Esophagus squamous epithelium (tissue), 5 donors: ENCODE measurements at places on chromosomes 6 and 20. TPM values are rescaled to one million over a fixed set of nuclear protein-coding genes. Genes with fewer than 3 reads are reported as not detected.

PHF1 gene
- 48.6 TPM for total RNA-seq

SMLR1 gene
- not detected for total RNA-seq

TMEM217 gene
- 4.7 TPM for total RNA-seq

FKBP1C gene
- 0.35 TPM for total RNA-seq

C4B gene
- 3.2 TPM for total RNA-seq

FAM184A gene
- total RNA-seq: 0.83 TPM

GMEB2 gene
- total RNA-seq: 7.2 TPM

SLC22A1 gene
- total RNA-seq: not detected

GRCh38 chr6:162798546-162799266 is 70.9 kb downstream of the PACRG start:
- DNase-seq: no peak

DNA sequence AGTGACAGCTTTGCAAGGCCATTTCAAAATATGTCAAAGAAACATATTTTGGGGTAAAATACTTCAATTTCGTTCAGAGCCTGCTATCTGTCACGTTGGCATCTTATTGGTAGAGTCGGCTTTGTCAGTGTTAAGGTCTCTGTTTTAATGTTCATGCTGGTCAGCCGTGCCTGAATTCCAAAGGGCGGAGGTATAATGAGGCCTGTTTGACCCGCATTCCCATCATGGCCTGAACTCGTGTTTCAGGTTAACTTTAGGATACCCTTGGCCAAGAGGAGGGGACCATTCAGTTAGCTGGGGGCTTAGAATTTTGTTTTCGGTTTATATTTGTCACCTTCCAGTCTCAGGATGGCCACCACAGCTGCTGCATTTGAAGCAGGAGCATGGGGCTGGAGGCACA is 236.4 kb downstream of the NFATC2 start:
- DNase-seq: no peak

GRCh38 chr6:34813028-34813713 is 21.3 kb downstream of the BLTP3A start:
- DNase-seq: no peak

- DNase-seq: no peak
Observed at GRCh38 chr6:91412532-91412931, 825.7 kb upstream of the MAP3K7 start.

- DNase-seq: no peak
Observed at GRCh38 chr20:51329845-51330244, 212.7 kb downstream of the NFATC2 start.

DNA sequence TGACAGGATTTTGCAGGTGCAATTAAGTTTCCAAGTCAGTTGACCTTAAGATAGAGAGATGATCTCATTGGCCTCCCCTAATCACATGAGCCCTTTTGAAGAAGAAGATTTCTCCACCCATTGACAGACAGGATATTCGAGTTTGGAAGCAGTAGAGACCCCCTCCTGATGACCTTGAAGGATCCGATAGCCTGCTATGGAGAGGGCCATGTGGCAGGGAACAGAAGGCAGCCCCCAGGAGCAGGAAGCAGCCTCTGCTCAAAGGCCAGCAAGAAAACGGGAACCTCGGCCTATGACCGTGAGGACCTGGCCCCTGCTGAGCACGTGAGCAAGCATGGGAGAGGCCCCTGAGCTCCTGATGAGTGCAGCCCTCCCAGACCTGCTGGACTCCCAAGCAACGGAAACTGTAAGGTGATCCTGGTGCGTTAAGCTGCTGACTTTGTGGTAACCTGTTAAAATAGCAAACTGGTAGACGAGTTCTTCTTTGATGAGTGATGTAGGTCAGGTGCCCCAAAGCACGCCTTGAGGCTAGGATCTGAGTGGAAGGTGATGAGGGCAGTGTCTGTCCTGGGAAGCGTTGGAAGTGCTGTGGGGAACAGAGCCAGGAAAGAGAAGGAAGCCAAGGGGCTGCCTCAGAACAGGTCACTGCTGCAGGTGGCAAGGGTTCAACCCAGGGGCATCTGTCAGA is 18.5 kb upstream of the TUBB2A start:
- no peak for DNase-seq

GRCh38 chr6:145138469-145139139 is 596.7 kb downstream of the EPM2A start:
- DNase-seq: no peak

DNA sequence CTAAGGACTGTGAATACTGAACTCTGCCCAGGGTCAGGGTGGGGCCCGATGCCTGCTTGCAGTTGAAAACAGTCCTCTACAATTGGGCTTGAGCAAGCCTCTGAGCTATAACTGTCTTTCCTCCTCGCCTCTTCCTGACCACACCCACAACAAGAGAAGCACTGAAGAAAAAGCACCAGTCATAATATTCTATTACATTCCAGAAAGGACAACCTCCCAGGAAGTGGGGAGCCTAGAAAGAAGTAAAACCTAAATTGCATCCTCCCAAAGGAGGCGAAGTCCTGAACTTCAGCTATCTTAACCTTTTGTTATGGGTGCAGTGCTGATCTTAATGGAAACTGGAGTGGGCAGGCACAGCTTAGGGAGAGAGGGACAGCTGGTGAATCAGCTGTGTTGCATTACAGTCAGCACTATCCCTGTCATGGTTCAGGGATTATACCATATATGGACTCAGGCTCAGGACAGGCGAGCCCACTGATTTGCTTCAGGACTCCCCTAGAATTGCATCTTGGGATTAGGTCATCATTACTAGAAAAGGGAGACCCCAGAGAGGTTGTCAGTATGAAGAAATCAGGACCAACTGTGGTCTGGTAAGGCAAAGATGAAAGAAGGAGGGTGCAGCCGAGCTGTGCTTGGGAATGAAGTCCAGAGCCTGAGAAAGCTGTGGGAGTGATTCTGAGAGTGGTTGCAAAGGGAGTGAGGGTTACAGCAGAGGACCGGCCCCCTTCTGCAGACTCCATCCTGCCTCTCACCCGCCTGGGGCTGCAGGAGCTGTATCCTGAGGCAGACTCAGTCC is 18.3 kb upstream of the TRAM2 start:
- no peak for DNase-seq

DNA sequence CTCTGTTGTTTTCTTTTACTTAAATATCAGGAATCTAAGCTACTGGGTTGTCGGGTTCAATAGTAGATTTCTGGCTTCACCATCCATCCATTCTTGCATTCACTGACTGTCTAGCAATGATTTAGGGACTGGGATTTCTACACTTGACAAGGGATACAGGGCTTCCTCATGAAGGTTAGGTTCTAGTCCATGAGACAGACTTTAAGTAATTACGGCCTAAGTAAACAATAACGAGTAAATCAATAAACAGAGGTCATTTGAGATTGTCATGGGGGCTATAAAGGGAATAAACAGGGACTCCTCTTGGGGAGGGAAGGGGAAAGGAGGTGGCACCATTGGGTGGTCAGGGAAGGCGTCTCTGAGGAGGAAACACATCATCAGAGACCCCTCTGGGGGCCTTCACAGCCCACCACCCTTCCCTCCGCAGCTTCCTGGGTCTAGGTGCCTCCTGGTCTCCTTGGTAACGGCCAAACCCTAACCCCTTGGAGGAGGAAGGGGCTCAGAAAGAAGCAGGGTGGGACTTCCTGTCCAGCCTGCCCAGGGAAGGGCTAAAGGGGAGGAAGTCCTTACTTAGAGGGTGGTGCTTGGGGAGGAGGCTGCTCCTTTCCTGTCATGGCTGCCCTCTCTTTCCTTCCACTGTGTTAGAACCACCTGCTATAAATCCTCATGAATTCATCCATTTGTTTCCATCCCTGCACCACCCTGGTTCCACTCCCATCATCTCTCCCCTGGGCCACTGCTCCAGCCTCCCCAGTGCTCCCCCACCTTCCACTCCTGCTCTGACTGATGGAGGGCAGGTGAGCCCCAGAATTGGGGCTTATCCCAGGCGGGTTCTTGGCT is 33.3 kb downstream of the BPIFB4 start:
- no peak for DNase-seq

GRCh38 chr20:10231290-10231689 is 12.7 kb downstream of the SNAP25 start:
- DNase-seq: no peak

DNA sequence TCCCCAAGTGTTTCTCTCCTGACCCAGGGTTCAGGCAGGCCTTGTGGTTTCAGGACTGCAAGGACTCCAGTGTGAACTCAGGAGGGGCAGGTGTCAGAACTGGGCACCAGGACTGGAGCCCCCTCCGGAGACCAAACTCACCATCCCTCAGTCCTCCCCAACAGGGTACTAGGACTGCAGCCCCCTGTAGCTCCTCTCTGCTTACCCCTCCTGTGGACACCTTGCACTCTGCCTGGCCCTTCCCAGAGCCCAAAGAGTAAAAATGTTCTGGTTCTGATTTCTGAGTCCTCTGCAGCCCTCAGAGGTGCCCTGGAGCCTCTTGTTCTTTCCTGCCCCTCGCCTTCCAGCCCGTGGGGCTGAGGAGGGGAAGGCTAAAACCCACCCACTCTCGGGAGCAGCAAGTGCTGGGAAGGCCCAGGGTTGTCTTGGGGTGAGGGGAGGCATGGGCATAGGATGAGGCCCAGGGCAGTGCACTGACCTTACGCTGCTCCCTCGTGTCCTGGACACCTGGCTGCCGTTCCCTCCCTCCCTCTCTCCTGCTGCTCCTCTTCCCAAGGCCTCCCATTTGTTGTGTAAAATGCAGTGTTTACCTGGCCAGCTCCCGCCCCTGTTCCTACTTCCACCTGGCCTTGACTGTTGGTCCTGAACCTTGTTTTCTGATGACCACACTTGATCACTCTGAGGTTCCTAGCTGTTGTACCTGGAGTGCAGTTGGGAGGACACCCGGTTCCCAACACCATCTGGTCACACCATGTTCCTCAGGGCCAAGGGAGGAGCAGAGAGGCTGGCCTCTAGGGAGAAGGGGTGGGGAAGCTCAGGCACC is 9.9 kb downstream of the CNPY3 start:
- DNase-seq: no peak
